ENCODE measurements at places on chromosomes 6 and 20.
A peak's percentile ranks its signal among the peaks of the same experiment; 100 is the strongest.

DNA sequence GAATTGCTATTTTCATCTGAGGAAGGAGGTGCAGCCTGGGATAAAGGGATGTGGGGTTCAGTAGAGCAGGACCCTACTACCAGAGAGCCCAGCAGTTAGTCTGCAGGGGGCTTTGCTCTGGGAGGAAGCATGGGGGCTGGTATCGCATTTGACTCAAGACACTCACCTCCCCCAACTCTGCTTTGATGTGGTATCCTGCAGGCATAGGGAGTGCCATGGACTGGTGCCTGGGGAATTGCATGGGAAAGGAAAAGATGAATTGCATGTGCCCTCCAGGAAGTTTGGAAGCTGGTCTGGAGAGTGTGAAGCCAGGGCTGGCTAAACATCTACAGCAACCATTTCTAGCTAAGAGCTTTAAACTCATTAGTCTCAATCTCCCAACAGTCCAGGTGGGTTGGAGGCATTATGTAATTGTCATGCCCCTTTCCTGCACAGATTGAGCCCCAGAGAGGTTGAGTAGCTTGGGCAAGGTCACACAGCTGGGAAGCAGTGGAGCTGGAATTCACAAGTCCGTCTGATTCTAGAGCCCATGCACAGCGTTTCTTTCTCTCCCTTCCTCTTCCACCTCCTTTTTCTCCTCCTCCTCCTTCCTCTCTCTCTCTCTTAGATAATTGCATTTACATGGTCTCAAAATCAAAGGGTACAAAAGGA is 26.2 kb upstream of the PNPLA1 start:
- no peak for DNase-seq

GRCh38 chr6:76553256-76553655 is 480.8 kb upstream of the IMPG1 start:
- no peak for DNase-seq

DNA sequence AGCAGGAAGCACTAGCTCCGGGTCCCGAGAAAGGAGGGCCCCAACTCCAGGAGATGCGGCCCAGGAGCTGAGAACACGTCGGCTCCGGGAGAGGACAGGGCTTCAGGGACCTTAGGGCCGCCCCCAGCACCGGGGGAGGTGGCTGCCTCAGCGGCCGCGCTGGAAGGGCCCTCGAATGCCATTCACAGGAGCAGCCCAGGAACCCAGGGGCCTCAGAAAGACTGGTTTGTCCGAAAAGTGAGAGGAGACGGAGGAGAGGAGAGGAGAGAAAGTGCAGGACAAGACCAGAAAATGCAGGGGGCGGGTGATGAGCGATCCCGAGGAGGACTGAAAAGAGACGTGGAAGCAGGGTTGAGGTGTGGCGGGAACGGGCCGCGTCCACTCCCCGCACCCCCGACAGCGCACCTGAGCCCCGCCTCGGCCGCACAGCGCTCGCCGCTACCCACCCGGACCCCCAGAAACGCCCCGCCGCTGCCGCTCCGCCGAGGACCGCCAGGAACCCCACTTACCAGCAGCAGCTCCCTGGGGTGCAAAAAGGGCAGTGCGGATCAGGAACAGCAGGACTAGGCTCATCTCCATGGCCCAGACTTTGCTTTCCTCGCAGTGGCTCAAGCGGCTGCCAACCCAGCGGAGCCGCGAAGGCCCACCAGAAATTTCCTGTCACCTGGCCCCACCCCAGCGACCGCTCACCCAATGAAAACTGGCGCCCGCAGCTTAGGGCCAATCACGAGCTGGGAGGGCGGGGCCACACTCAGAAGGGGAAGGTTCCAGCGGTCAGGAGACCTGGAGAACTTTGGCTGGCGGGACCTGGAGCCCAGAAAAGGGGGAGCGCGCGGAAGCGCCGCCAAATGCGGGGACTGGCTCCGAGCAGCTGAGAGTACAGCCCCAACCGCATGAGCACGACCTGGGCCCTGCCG is 25.4 kb downstream of the HLA-F start:
- peak; percentile 90 for DNase-seq

- peak; percentile 21 for DNase-seq
These were observed 128.4 kb downstream of the KLHL32 start for GRCh38 chr6:97052896-97053295.

DNA sequence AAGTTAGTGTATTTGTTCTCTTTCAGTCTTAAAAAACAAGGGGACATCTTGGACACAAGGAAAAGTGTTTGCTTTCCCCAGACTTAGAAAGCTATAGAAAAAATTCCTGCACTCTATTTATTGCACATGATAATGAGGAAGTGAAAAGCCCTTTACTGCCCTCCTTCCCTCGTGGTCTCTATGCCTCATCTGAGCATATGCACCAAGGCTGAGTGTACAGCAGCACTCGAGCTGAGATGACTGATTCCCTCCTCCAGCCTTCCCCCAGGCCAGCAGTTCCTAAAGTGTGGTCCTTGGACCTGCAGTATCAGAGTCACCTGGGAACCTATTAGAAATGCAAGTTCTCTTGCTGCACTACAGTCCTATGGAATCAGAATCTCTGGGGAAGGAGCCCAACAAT is 14.3 kb upstream of the LAMP5 start:
- DNase-seq, result no peak

DNA sequence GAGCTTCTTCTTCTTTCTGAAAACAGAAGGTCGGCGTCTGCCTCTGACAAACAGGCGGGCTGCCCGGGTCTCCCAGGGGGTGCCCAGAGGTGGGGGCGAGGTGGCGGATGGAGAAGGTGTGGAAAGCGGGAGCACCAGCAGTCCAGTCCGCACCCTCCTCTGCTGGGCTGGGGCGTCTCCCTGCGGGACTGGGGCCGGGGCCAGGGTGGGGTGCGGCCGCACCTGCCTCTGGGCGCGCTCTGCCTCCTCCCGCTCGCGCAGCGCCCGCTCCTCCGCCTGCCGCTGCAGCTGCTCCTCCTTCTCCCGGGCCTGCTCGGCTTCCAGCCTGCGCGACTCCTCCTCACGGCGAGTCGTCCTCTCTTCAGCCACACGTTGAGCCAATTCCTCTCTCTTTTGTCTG is 71.1 kb upstream of the BCLAF1 start:
- DNase-seq, result no peak

GRCh38 chr20:21105429-21106170 is 558 bp downstream of the LINC00237 start:
- peak; percentile 68 for DNase-seq

DNA sequence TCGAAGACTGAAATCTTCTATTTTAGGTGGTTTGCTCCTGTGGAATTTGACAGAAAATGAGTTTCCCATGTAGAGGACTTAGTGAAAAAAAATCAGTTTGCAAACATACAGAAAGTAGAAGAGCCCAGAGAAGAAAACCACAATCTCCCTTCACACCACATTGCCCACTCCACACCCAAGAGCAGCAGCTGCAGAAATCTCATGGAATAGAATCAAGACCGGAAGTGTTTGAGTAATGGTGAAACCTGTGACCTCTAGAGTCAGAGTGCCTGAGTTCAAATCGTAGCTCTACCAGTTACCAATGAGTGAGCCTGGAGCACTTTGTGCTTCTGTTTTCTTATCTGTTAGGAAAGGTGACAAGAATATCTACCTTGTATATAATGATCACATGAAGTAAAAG is 4.6 kb downstream of the SIRPG start:
- DNase-seq, result no peak

- no peak for DNase-seq
These were observed 193.7 kb downstream of the EYA2 start for GRCh38 chr20:47088335-47088734.

GRCh38 chr6:119347466-119348095 is 2.0 kb downstream of the MAN1A1 start:
- peak; percentile 64 for DNase-seq

DNA sequence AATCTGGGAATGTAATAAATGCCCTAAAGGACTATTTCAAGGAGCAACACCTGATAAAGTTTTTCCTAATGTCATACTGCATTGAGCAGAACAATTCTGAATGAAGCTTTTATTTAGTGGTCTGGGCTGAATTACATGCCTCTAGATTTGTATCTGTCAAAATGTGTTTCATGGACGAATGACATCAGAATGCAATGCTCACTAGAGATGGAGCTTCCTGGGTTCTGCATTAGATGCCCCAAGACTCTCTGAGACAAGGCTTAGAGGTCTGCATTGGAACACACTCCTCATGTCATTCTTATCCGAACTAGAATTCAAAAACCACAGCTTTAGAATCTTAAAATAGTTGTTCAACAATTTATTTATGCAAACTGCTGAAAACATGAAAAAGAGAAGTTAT is 62.0 kb downstream of the SYNE1 start:
- DNase-seq, result peak; percentile 62

GRCh38 chr6:5302220-5302946 is 41.1 kb downstream of the FARS2 start:
- no peak for DNase-seq

- DNase-seq, result no peak
These were observed 7.2 kb downstream of the BHLHE23 start for GRCh38 chr20:62999580-62999979.

GRCh38 chr6:3529232-3529631 is 72.4 kb upstream of the SLC22A23 start:
- no peak for DNase-seq

DNA sequence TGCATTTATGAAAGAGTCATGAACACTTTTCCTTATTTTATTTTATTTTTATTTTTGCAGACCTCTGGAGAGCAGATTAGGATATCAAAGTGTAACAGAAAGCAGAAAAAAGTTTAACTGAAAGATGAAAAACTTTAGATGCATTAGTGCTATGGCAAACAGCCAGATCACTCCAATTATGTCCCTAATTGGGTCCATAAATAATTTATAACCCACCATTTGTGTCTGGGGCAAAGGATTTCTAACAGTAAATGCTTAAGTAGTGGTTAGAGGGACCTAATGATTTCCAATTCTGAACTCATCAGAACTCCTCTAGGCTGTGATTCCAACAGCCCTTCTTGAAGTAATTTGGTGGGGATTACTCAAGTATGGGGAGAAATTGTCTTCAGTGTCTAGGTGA is 93.7 kb upstream of the PROKR2 start:
- peak; percentile 6 for DNase-seq

DNA sequence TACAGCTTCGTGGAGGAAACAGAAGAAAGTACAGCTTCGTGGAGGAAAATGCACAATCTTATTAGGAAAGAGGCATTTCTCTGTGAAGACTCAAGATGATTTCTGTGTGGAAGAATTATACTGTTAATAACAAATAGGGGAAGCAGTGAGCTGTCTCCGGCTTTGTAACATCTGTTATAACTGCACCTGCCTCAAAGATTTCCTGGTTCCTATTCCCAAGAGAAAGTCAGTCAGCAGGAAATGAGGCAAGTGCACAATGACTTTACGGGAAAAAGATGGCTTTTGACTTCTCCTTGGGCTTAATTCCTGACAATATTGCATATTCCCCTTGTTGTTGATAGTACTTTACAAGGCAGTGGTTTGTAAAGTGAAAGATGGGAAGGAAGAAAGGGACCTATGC is 538.5 kb downstream of the BMP2 start:
- DNase-seq, result no peak

- DNase-seq, result peak; percentile 86
These were observed 58.9 kb upstream of the SERINC1 start for GRCh38 chr6:122530440-122531046.

GRCh38 chr6:136586295-136586694 is 36.1 kb upstream of the MAP7 start:
- DNase-seq, result no peak

GRCh38 chr6:143337201-143337949 is 113.1 kb downstream of the ADAT2 start:
- DNase-seq, result peak; percentile 34

Measured in eye (tissue), 1 donor.